Mucosa of gallbladder (tissue), 1 donor: ENCODE measurements at places on chromosomes 3 and 15.

DNA sequence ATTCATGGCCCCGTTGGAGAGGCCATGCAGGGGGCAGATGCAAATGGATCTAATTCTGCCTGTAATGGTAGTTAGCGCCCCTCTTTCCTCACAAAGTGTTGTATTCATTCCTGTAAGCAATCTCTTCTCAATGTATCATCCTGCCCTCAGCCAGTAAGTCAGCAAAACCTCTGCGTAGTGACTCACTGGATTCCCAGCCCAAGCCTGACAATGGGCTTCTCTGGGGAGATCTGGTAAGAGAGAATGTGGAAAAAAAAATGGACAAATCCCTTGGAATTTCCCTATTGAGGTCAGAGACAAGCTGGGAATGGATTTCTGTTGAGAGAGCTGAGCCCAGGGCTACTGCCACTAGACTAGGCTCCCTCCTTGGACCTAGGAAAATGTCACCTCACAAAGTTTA lies 25.4 kb downstream of the ADPGK start:
- no peak for DNase-seq

- DNase-seq = no peak
Measured at GRCh38 chr3:192063570-192063969, 602.6 kb downstream of the PYDC2 start.

DNA sequence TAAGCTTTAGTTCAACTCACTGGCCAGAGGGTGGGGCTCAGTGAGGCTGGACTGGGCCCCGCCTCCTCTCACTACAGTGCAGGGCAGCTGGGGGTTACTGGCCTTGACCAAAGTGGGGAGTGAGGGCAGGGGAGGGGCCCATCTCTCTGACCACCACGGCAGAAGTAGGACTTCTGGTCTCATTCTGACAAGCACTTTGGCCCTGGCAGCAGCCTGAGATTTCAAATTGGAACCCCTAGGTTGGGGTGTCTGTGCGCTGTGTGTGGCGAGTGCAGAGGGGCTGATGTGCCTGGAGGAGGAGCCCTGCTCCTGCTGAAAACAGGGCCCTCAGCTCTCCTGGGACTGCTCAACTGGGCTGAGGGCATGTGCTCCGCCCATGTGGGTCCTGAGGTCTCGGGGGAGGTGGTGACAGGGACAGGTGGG lies 60.3 kb upstream of the RPL32 start:
- no peak for DNase-seq

- DNase-seq = no peak
Measured at GRCh38 chr15:66824424-66824823, 122.4 kb downstream of the SMAD6 start.

GRCh38 chr3:88621586-88621985 lies 471.8 kb downstream of the C3orf38 start:
- DNase-seq = no peak

- DNase-seq = no peak
Measured at GRCh38 chr3:47762233-47762632, 19.5 kb downstream of the SMARCC1 start.

GRCh38 chr3:49469037-49469935 lies 781 bp upstream of the DAG1 start:
- peak; percentile 72 for DNase-seq

- no peak for DNase-seq
Measured at GRCh38 chr3:196620161-196620604, 19.3 kb upstream of the NRROS start.

GRCh38 chr15:43208052-43209002 lies 12.5 kb downstream of the EPB42 start:
- DNase-seq = no peak

DNA sequence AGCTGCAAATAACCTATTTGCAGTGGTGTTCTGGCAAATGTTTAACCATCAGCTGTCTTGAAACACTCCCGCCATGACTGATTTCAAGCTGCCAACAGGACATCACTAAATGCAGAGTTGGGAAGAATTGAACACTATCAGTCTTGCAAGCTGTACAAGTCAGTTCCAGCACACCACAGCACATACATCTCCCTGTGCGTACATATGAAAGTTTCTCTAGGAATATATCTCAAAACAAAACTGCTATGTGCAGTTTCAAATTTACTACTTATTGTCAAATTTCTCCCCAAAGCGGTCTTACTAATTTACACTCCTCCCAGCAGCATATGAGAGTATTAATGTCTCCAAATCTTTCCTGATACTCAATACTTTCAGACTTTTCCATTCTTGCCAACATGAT lies 30.4 kb upstream of the CORO2B start:
- no peak for DNase-seq

- no peak for DNase-seq
Measured at GRCh38 chr15:97759363-97759762, 201.1 kb upstream of the ARRDC4 start.

GRCh38 chr3:46681856-46682540 lies 11.5 kb downstream of the ALS2CL start:
- no peak for DNase-seq

DNA sequence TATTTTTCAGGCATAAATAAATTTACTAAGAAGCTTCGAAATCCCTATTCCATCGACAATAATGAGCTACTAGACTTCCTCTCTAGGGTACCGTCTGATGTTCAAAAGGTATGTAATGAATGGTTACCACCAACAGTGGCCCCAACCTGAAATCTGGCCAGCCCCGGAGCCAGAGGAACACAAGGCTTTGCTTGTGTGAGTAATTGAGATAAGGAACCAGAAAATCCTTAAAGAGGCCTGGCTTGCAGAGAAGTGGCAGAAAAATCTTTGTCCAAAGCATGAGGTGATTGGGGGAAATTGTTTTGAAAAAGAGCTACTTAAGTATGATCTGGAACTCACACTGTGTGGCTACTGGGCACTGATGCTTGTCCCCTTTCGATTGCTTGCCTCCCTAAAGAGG lies 245.3 kb downstream of the MCTP2 start:
- DNase-seq = no peak

DNA sequence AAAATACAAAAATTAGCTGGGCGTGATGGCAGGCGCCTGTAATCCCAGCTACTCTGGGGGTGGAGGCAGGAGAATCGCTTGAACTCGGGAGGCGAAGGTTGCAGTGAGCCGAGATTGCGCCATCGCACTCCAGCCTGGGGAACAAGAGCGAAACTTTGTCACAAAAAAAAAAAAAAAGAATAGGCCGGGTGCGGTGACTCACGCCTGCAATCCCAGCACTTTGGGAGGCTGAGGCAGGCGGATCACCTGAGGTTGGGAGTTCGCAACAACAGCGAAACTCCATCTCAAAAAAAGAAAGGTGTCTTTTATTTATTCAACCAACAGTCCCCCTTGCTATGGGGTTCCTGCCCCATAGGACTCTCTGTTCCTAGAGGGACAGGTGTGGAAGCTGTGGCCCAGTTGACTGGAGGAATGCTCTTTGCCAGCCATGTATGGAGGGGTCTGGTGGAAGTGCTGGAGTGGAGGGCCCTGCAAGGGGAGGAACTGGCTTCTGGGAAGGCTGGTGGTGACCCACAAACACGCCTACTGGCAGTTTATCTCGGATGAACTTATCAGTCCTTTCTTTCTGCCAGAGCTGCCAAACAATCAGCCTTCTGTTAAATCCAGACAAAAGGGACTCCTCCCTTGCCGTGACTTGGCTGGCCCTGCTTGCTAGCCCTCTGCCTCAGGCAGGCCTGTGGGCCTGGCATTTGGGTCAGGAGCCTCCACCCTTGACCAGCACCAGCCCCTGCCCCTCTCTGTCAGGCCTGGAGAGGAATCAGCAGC lies 4.6 kb upstream of the DAG1 start:
- peak; percentile 32 for DNase-seq

- no peak for DNase-seq
Measured at GRCh38 chr3:89859757-89860156, 752.3 kb downstream of the EPHA3 start.

GRCh38 chr3:52122491-52122890 lies 31.7 kb downstream of the POC1A start:
- no peak for DNase-seq

DNA sequence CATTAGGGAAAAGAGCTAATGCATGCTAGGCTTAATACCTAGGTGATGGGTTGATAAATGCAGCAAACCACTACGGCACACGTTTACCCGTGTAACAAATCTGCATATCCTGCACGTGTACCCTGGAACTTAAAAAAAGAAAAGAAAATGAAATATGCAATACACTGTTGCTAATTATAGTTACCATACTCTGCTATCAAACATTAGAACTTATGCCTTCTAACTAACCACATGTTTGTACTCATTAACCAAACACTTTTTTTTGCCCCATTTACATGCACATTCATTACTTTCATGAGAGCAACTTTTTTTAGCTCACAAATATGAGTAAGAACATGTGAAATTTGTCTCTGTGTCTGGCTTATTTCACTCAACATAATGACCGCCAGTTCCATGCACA lies 253.1 kb downstream of the CGGBP1 start:
- DNase-seq = no peak

DNA sequence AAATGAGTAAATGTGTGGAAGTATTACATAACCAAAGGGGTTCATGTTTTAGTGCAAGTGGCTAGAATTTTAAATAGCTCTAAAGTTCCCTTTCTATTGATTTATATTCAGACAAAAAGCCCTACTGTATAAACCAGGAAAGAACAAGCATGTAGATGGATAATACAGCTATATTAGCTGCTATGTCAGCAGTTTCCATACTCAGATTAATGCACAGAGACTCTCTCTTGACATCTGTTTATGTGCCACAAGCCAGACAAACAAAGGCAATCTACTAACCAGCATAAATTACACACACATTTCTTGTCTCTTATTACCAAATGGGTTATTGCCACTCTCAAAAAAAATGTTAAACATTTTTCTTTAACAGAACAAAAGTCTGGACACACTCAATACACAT lies 760.1 kb upstream of the NECTIN3 start:
- DNase-seq = no peak

DNA sequence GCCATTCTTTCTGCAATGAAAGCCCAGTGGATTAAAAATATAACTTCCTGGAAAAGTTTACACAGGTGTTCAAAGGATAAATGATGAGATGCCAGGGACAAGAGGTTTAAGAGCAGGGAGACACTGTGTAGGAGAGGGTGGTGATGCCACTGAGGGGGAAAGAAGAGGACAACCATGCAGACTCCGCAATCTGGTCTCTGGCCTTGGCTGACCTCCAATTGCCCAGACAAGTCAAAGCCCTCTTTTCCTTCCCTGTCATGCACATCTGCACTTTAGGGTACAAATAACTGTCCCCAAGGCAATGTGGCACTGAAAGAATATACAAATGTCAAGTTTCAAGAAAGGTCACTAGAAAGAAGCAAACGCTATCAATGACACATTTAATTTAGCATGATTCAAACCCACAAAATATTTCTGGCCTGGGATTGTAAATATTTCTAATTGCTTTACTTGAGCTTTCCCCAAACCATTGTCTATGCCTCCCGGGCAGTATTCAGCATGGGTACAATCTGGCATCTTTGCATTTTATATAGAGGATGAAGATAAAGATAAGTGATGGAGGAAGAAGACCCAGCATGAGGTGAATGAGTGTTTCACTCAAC lies 319.4 kb downstream of the PLCL2 start:
- no peak for DNase-seq

DNA sequence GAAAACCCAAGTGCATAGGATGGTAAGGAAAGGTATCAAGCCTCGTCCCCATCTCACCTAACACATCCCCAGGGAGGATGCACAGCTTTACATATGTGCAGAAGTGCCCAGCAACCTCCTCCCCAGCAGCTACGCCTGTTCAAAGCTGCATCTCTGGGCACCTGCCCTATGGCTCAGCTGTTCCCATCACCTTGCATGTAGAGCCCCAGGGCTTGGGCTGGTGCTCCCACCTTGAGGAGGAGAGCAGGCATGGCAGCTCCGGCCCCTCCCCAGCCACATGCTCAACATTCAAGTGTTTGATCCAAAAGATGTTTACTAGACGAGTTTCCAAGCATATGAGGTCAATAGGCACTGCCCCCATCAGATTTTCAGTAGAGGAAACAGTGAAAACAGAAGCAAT lies 173.5 kb downstream of the ATP10A start:
- DNase-seq = no peak

- DNase-seq = no peak
Measured at GRCh38 chr15:68764090-68764489, 56.6 kb downstream of the ANP32A start.

DNA sequence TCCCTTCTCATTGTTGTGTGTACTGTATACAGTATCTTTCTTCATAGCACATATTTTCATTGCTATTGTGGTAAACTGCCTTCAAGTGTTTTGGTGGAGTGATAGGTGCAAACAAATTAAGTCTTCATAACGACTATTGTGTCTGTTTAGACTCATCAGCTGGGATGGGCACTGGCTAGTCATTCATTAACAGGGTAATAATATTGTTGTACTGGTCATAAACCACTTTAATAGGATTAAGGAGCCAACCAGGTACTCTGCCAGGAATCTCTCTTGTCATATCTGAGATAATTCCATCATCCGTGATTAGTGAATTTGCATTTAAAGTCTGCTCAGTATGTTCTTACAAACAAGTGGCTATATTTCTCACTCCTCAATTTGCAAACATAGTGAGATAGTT lies 10.2 kb upstream of the TMEM45A start:
- no peak for DNase-seq

DNA sequence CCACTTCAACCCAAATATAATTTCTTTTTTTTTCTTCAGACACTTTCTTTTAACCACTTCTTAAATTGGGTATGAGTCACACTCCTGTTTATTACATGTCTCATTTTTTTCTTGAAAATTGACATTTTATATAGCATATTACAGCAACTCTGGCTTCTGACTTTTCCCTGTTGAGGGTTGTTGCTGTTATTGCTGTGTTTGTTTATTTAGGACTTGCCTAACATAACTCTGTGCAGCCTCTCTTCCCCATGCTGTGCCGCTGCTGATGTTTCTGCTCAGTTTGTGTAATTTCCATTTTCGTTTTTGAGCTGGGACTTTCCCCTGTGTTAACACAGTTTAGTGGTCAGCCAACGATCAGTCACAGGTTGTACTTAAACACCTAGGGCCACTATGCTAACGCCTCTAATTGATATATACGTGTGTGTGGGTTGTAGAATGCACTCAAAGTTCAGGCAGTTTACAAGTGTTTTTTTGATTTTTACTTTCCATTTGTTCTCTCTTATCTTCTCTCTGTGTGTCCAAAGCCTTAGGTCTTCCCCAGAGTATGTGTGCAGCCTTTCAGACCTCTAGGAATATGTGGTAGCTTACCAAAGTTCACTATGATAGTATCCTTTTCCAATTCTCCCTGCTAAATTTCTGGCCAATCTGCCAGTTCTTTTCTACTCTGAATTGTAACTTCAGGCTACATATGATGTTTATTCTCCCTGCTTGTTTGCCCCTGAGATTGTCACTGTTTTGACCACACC lies 337.2 kb downstream of the ZBTB20 start:
- no peak for DNase-seq

- no peak for DNase-seq
Measured at GRCh38 chr3:177396733-177397132, 199.5 kb upstream of the TBL1XR1 start.

- DNase-seq = no peak
Measured at GRCh38 chr3:126294211-126294808, 62.9 kb downstream of the KLF15 start.

GRCh38 chr3:120567370-120568201 lies 28.6 kb upstream of the NDUFB4 start:
- no peak for DNase-seq
